ENCODE measurements at places on chromosomes 2 and 18.

DNA sequence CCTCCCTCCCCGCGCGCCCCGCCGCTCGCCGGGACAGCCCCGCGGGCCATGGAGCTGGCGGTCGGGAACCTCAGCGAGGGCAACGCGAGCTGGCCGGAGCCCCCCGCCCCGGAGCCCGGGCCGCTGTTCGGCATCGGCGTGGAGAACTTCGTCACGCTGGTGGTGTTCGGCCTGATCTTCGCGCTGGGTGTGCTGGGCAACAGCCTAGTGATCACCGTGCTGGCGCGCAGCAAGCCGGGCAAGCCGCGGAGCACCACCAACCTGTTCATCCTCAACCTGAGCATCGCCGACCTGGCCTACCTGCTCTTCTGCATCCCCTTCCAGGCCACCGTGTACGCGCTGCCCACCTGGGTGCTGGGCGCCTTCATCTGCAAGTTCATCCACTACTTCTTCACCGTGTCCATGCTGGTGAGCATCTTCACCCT, 865 bp downstream of the GALR1 start:
- DNase-seq: no peak

GRCh38 chr2:2985020-2985419, 392.6 kb downstream of the EIPR1 start:
- no peak for DNase-seq

DNA sequence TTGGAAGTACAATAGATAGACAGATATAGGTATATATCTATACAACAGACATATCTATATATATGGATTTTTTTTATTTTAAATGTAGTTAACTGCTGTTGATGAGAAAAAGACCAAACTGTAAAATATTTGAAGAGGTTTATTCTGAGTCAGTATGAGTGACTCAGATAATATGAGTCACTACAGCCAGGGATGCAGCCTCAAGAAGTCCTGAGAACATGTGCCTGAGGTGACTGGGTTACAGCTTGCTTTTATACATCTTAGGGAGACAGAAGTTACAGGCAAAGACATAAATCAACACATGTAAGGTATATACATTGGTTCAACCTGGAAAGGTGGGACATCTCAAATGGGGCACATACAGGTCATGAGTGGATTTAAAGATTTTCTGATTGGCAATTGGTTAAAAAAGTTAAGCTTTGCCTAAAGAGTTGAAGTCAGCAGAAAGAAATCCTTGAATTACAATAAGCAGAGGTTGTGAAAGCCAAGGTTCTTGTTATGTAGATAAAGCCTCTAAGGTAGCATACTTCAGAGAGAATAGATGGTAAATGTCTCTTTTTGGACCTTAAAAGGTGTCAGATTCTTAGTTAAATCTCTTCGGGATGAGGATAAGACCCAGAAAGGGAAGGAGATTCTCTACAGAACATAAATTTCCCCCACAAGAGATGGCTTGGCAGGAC, 149.9 kb downstream of the RBM43 start:
- DNase-seq: peak; percentile 10

DNA sequence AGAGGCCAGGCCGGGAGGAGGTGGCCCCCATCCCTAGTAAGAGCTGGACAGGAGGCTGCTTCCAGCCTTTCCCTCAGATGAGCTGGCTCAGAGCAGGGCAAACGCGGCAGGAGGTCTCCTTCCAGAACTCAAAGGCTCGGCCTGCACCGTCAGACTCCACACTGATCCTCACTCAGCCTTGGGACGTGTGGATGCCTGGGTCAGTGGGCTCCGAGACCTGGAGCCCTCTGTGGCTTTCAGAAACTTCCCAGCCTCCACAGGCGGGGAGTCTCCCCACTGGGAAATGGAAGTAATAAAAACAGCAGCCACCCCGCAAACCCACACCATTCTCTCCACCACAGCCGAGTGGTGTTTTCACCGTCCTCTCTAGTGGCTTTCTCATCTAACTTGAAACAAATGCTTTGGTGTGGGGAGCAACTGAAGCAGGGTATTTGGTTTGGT, 54.3 kb downstream of the INPP5D start:
- DNase-seq: no peak

DNA sequence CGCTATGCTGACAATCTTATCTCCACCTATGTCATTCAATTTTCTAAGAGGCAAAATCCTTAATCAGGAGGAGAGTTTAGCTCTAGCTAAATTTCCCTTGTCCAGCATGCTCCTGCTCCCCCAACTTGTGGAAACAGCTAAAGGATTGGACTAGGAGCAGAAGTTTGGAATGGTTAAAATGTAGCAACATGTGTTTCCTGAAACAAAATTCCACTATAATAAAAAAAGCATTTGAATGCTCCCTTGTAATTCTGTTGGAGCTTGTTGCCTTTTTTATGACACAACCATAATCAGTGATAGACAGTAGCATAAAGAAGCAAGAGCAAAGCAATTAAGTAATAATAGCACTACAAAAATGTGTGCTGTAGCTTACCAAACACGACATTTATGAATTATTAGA, 6.9 kb downstream of the ACTR3 start:
- no peak for DNase-seq

- peak; percentile 63 for DNase-seq
Observed at GRCh38 chr2:1886405-1886992, 142.2 kb upstream of the PXDN start.

DNA sequence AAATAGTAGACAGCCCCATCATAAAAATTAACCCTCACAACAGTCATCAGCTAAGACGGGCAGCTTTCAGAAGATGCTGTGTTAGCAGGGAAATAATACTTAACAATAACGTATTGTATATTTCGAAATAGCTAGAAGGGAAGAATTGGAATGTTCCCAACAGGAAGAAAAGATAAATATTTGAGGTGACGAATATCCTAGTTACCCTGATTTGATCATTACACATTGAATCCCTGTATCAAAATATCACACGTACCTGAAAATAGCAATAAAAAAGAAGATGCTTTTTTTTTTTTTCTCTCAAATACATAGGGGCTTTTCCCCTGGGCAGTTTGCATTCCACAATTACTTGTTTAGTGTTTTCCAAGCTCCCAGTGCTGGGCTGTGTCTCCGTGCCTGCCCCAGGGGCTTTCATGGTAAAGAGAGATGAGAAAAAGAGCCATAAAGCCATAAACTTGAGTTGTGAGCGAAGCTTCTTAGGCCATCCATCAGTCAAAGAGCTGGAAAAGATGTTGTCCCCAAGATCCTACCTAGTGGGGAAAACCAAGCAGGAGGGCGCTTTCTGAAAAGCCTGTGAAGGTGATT, 183.0 kb upstream of the REV1 start:
- DNase-seq: no peak
